ENCODE measurements at places on chromosomes 12 and 14. TPM values are rescaled to one million over a fixed set of nuclear protein-coding genes. Genes with fewer than 3 reads are reported as not detected.

The C12orf54 gene
- total RNA-seq = not detected

GRCh38 chr12:57797933-57798332, 15.3 kb downstream of the TSFM start:
- H3K27me3 ChIP-seq = no peaks in the 10 kb centered on the region
- no peak overlapping the region for H3K4me3 ChIP-seq
- H3K36me3 ChIP-seq = peaks cover 43% of the 10 kb centered on the region
- no peaks in the 10 kb centered on the region for H3K4me1 ChIP-seq

DNA sequence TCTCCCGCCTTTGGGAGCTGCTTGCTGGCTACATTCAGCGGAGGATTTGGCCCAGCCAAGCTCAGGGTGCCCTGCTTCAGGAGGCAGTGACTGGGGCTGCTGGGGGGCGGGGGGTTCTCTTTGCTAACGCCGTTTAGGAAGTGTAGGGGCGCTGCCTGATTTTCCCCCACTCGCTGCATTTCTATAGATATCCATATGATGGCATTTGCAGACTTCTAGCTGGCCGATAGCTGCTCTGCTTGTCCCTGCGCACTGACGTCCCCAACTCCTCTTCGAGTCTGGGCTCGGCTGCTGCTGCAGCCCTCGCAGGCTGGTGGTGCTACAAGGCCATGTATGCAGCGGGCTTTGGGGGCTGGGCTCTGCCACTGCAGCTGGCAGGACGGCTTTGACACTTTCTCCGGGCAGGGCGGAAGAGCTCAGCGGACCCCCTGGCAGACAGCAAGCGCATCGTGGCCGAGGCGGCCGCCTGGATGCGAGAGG, 3.1 kb downstream of the LRFN5 start:
- no peak overlapping the region for H3K27ac ChIP-seq
- H3K4me1 ChIP-seq = peaks cover 31% of the 10 kb centered on the region
- no peak for DNase-seq
- H3K4me3 ChIP-seq = peak overlapping the region; percentile 48
- peaks cover 6% of the 10 kb centered on the region for H3K27me3 ChIP-seq

The FGF6 gene
- total RNA-seq = not detected

The CIDEB gene
- total RNA-seq = 10.9 TPM

DNA sequence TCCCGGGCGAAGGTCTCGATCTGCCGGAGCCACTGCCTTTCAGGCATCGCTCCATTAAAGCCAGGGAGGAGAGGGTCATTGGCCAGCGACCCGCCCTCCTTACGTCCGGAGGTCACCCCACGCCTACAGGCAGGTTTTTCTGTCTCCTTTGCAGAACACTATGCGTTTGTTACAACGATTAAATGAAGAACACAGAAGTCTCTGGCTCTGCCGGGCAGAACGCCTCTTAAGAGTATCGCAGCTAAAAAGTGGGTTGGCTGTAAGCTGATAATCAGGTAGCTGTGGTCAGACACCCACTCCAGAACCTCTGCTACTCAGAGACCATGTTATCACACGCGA, 15.0 kb downstream of the OTX2 start:
- H3K4me3 ChIP-seq = no peak overlapping the region
- no peak overlapping the region for H3K27ac ChIP-seq
- peaks cover 29% of the 10 kb centered on the region for H3K27me3 ChIP-seq
- no peak for DNase-seq
- H3K36me3 ChIP-seq = no peaks in the 10 kb centered on the region
- H3K4me1 ChIP-seq = peaks cover 27% of the 10 kb centered on the region

The SMOC1 gene
- total RNA-seq = 25.2 TPM

The BAZ2A gene
- 84.5 TPM for total RNA-seq

The VRTN gene
- not detected for total RNA-seq

GRCh38 chr12:52442600-52443061, 8.5 kb upstream of the KRT75 start:
- H3K4me3 ChIP-seq = no peak overlapping the region
- H3K36me3 ChIP-seq = no peaks in the 10 kb centered on the region
- no peaks in the 10 kb centered on the region for H3K4me1 ChIP-seq
- DNase-seq = no peak
- no peaks in the 10 kb centered on the region for H3K27me3 ChIP-seq
- H3K27ac ChIP-seq = no peak overlapping the region

The CISTR gene
- total RNA-seq = not detected

GRCh38 chr14:92456215-92457015, 57.2 kb upstream of the RIN3 start:
- no peak overlapping the region for H3K4me3 ChIP-seq
- peaks cover 19% of the 10 kb centered on the region for H3K4me1 ChIP-seq
- DNase-seq = no peak
- H3K27ac ChIP-seq = no peak overlapping the region
